ENCODE measurements at places on chromosomes 13 and 19. TPM values are rescaled to one million over a fixed set of nuclear protein-coding genes. Genes with fewer than 3 reads are reported as not detected.
A peak's percentile ranks its signal among the peaks of the same experiment; 100 is the strongest.

The ZNF835 gene
- total RNA-seq, result not detected

The MUC16 gene
- not detected for total RNA-seq

The ZNF266 gene
- total RNA-seq, result 16.7 TPM

The ATXN8OS gene
- not detected for total RNA-seq

The TNFSF9 gene
- total RNA-seq, result 0.72 TPM

The KIR2DL1 gene
- total RNA-seq, result not detected

The PCDH20 gene
- not detected for total RNA-seq

The LRP3 gene
- total RNA-seq, result 19.4 TPM

The KCNRG gene
- total RNA-seq, result 0.83 TPM

The TSKS gene
- total RNA-seq, result not detected

The FGF22 gene
- total RNA-seq, result not detected

The DENND1C gene
- not detected for total RNA-seq

The EBI3 gene
- 0.29 TPM for total RNA-seq

The OSCAR gene
- total RNA-seq, result not detected

DNA sequence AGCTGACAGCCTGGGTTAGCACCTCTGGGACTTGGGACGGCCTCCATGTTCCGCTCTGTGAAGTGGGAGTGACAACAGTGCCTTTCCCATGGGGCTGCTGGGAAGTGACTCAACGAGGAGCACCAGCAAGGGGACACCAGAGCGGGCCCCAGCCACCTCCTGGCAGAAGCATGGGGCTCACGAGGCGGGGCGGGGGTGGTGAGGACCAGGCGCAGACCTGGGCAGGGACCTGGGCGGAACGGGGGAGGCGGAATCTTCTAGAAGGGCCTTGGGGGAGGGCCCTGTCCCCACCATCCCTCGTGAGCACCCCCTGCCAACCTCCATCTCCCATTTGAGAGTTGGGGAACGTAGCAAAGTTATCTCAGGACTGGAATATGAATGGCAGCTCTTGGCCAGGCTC lies 37.9 kb downstream of the KDM4B start:
- DNase-seq, result no peak

DNA sequence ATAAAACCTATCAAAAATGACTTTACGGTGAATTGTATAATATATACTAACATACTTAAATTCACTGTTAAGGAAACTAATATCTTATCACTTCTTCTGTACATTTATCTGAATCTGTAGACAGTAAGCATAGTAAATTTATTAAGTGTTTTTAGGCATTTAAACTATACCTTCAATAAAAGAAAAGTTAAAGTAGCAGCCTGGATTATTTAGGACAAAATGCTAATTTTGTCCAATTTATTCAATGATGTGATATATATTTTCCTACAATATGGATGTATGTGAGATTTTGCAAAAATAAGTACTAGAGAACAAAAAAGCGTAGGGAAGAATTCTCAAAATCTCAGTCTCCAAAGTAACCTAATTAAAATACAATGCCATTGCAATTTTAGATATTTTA lies 299.9 kb downstream of the GPC5 start:
- DNase-seq, result no peak

- DNase-seq, result no peak
Observed at GRCh38 chr19:52602941-52603340, 32.9 kb downstream of the ZNF701 start.

DNA sequence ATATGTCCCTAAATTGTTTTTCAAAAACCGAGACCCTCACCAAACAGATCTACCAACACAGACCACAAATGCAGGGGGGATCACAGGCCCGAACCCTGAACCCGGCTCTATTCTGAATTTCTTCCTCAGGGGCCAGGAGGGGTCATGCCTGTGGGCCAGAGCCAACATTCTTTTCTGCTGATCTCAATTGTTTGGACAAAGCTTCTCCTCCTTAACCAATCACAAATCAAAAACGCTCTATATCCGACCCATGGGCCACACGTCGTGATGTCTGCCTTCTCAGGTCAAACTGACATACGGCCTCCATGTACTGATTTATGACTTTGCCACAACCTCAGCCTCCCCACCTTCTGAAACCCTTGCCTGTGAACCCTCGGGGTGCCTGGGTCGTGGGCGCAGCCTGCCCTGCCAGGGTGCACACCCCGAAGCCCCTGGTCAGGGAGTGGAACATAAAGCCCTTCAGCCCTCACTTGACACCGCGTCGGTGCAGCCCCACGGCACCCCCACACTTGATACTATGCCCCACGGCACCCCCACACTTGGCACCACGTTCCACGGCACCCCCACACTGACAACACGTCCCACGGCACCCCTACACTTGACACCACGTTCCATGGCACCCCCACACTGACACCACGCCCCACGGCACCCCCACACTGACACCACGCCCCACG lies 58.4 kb upstream of the C13orf46 start:
- DNase-seq, result peak; percentile 84

- DNase-seq, result peak; percentile 91
Observed at GRCh38 chr13:80048802-80049201, 292.1 kb downstream of the SPRY2 start.

DNA sequence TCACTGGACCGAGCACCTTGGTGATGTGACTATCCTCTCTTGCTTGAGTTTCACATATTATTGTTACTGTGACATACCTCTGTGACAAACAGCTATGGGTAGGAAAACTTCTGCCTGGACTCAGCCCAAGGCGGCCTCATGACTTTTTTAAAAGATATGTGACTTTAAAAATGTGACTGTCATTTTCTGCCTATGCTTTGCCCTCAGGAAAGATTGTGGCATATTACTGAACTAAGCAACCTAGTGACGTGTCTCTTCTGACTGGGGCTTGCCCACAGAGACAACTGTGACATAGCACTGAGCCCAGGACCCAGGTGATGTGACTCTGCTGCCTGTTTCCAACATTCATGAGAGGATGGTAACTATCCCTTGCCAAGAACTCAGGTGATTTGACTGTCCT lies 84.8 kb downstream of the ZNF728 start:
- no peak for DNase-seq

- DNase-seq, result no peak
Observed at GRCh38 chr13:39106216-39107005, 68.2 kb downstream of the NHLRC3 start.

DNA sequence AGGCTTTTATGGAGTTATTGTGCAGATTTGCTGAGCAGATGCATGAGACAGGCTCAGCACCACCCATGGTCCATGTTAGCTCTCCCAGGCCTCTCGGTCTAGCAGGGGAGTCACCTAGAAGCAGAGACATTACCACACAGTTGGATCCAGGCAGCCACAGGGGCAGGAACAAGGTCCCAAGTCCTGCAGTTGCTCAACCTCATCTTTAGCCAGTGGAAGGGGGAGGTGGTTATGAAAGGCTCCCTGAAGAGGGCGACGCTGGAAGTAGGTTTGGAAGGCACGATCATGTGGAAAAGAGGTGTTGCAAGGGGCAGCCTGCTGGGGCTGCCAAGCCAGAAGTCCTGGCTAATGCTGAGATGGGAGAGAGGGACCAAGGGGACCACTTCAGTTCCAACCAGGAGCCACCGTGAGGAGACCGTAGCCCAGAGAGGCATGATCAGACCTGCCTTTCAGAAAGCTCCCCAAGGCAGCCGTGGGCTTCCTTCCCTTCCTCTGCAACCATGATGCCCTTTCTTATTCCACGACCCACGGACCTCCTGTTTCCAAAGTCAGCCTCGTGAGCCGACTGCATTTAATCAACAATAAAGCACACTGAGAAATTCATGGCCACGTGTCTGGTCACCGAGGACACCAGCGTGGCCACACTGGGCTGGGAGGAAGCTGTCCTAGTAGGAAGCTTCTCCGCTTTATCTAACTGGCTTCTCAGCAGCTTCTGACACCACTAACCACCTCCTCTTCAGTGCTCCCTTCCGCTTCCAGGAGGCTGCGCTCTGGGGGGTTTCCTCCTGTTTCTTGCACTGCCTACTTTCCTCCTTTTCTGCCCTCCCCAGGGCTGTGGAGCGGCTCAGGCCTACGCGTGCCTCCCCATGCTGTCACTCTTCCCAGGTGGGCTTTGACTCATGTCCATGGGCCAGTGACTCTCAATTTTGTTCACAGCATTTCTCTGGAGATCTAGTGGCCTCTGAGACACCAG lies 2.6 kb downstream of the AP1M1 start:
- no peak for DNase-seq

DNA sequence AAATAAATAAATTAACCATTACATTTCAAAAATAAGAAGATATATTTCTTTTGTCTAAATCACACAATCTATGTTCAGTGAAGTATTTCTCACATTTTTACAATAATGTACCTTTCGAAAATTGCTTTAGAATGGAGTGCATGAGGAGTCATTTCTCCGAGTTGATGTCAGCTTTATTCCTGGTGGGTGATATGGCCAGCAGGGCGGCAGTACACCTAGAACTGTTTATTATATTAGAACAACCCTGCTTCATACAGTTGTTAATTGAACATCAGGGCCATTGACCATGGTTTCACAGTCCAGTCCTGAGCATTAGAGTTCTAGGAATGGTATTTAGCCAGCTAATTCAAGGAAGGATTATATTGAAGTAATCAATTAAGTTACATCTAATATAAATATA lies 696.3 kb upstream of the SLC10A2 start:
- no peak for DNase-seq

GRCh38 chr19:39692166-39692565 lies 12.1 kb upstream of the LGALS14 start:
- no peak for DNase-seq

GRCh38 chr19:3975144-3975543 lies 4.2 kb upstream of the DAPK3 start:
- DNase-seq, result no peak

GRCh38 chr19:43290568-43291359 lies 21.4 kb upstream of the PSG9 start:
- no peak for DNase-seq

DNA sequence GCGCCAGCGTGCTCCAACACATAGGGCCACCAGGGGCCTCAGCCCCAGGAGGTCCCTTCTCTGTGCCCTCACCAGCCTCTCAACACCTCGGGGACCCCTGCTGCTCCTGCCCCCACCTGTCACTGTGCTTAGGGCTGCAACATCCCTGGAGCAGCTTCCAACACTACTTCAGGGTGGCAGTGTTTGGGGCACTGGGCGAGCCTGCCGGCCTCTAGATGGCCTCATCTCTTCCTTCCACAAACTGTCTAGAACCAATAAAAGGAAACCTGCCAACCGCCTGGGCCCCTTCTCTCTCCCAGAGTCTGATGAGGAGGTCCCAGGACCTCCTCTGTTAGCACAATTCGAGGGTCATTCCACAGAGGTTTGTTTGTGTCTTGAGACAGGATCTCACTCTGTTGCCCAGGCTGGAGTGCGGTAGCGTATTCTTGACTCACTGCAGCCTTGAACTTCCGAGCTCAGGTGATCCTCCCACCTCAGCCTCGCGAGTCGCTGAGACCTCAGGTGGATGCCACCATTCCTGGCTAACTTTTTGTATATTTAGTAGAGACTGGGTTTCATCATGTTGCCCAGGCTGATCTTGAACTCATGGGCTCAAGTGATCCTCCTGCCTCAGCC lies 10.1 kb upstream of the SHD start:
- no peak for DNase-seq

DNA sequence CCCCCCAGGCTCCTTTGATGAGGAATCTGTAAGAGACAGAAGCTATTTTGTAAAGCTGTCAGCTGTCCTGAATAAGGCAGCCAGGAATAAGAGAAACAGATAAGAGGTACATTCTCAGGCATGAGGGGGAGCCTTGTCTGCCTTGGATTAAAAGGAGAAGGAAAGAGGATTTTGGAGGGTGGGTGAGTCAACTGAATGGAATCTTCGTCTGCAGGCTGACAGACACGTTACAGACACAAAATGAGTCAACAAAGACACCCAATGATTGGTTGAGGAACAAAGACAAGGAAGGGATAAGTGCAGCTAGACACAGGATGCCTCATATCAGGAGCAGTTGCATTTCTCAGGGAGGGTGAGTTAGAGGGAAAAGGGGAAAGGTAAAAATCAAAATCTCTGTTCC lies 162.5 kb downstream of the OLFM4 start:
- DNase-seq, result no peak

GRCh38 chr19:7159105-7159933 lies 89.8 kb downstream of the ZNF557 start:
- no peak for DNase-seq

- DNase-seq, result peak; percentile 47
Observed at GRCh38 chr13:50075619-50076097, 60.4 kb downstream of the KCNRG start.

DNA sequence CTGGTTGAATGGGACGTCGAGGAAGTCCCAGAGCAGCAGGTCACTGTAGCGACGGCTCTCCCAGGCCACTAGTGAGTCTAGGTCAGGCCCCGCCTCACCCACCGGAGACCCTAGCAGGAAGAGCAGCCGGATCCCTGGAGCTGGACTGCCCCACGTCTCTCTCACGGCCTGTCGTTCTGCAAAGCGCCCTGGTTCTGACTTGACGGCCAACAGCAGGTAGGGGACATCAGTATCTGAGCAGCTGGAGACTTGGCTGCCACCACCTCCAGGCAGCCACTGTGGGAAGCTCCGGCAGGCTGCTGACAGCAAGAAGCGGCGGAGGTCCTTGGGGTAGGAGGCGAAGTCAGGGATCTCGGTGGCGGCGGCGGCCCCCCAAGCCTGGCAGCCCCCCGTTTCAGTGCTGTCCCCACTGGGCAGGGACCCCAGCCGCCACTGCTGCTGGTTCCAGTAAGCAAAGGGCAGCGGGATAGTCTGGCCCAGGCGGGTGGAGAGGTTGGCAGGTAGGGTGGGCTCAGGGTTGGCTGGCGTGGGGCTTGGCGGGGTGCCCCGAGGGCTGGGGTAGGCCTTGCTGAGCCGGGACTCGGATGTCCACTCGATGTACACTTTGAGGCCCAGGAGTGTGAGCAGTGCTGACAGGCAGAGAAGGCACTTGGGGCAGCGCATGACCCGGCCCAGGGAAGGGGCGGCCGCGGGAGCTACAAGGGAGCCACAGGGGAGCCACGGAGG lies 895 bp downstream of the B3GNT8 start:
- DNase-seq, result no peak

GRCh38 chr13:98622931-98623331 lies 46.0 kb upstream of the STK24 start:
- no peak for DNase-seq

DNA sequence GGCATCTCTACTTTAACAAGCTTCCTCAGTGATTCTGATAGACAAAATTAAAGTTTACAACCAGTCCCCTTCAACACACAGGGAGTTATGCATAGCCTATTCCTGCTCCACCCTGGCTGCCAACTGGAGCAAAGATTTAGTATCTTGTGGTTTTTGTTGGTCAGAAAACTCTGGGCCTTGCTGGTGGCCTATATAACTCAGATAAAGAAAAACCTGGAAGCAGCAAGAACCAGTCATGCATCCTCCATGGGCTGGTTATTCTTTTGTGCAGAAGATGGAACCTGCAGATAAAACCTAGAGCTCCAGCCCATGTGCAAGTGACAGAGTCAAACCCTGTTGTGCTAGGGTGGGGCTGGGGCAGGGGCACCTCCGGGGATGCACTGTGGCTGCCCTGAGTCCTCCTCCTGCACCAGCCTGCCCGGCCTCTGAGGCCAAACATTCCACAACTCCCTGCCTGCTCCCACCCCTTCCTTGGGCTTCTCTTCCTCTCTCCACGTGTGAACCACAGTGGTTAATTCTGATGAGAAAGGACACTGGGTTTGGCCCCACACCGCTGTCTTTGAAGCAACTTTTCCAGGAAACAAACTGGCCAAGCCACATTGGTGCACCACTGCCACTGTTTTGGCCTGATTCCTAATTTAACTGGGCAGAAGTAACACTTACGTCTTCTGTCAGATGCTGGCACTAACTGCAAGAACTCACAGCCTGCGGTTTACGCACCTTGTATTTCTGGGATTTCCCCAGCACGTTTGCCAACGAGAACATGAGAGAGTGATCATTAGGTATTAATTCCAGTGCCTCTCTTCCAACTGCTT lies 23.3 kb upstream of the GGACT start:
- DNase-seq, result no peak

GRCh38 chr19:13070425-13071140 lies 32.1 kb downstream of the LYL1 start:
- DNase-seq, result no peak

- no peak for DNase-seq
Observed at GRCh38 chr13:27014406-27015359, 156.9 kb downstream of the USP12 start.

Data from endothelial cell of umbilical vein (primary cell).